CD4-positive, alpha-beta T cell treated with Interleukin-17A for 4 hours (primary cell): ENCODE measurements at places on chromosomes 2 and 18.

DNA sequence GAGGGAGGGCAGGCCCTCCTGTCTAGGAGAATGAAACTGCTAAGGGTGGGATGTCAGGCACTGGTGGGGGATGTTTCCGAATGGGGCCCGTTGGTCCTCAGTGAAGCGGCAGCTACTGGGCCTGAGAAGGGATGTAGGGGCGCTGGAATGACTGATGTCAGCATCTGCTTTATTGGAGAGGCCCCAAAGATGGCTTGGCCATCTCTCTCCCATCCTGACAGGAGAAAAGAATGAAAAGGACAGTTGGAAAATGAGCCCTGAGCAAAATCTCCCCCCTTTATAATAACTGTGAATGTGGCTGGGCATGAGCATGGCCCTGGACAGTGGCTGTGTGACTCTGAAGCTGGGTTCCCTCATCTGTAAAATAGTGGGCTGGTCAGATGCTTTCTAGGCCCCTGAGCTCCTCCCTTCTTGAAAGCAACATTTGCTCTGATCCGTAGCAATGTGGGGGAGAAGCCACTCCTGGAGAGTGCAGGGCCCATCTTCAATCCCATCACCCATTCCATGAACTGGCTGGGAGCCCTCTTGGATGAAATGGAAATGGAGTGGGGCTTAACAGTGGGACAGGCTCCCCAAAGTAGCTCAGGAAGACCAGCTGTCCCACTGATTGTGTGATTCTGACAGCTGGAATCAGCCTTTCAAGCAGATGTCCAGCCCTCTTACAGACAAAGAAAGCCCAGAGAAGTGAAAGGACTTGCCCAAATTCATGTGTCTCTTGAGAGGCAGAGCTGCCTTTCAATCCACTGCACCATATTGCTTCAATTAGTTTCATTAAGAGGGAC, 232.7 kb upstream of the SMAD2 start:
- no peak for DNase-seq

DNA sequence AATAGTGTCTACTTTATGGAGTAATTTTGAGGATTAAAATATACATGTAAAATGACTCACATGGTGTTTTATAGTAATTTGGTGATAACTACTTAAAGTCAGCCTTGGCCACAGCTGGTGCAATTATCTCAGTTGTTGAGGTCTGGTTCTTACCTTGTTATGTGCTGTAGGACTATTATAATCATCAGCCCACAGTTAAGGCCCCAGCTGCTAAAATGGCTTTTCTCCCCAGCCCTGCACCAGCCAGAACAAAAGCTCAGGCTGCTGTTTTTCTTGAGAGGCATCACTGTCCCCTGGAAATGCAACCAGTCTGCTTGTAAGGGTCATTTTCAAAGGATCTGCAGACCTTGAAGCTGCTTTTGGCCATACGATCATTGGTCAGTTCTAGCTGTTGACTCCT, 283.3 kb upstream of the THUMPD2 start:
- no peak for DNase-seq

DNA sequence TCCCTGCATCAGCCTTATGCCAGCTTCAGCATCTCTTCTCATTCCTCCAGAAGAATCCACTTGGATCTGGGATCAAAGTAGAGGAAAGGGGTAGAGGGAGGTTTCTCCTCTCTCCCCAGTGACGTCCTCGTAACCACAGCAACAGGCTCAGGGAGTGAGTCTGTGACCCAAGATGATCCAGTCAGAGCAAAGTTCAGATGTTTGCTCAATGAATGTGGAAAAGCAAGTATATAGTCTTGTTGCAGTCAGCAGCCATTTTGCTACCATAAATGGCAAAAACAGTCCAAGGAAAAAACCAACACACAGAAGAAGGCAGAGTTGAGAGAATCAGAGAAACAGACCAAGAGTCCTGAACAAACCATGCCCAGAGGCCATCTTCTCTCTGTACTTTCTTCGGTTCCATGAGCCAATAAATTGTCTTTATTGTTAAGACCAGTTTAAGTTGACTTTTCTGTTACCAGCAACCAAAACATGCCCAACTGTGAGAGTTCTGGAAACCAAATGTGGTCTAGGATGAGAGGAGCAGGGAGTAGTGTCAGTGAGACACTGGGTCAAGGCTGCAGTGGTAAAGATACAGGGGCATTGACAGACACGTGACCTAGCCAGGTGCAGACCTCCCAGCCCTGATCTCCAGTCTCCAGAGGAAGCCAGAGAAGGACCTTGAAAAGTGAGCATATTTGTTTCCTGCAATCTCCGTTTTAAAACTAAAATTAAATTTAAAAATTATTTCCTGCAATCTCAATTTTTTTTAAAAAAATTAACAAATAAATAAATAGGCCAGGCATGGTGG, 3.2 kb upstream of the CXCR1 start:
- DNase-seq = no peak

DNA sequence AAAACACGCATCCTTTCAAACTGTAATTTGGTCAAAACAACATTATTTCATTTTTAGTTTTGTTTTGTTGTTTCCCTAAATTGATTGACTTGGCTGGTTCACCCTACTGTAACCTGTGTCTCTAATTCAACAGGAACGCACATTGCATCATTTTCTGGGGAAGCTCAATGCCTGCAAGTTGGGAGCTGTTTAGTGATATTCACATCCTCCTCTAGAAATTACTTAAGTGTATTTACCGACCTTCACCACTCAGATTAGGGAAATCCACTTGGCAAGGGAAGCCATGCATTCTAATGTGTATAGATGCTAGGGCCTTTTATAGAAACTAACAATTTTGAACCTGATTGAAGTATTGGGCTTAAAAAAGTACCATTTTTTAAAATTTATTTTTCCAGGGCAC, 7.3 kb upstream of the TPO start:
- no peak for DNase-seq

DNA sequence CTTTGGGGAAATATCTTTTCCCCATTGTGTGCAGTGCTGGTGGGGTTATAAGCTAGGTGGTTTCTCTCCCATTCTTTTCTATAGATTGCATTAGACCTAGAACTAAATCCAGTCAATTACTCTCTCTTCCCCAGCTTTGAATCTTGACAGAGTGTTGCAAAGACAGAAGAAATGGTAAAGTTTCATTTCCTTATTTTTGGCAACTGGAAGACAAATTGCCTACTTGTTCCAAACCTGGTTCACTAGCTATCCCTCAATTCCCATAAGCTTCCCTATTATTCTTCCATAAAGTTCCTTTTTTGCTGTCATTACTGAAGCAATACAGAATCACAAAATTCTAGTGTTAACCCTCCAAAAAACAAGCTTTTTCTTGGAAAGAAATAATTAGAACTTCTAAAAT, 94.0 kb upstream of the ITGA4 start:
- DNase-seq = no peak

GRCh38 chr2:177289824-177290628, 25.5 kb upstream of the NFE2L2 start:
- peak; percentile 19 for DNase-seq

- no peak for DNase-seq
These were observed 318.9 kb upstream of the SYT4 start for GRCh38 chr18:43596105-43596712.

- peak; percentile 76 for DNase-seq
These were observed 533 bp downstream of the CXCR4 start for GRCh38 chr2:136117391-136117841.

DNA sequence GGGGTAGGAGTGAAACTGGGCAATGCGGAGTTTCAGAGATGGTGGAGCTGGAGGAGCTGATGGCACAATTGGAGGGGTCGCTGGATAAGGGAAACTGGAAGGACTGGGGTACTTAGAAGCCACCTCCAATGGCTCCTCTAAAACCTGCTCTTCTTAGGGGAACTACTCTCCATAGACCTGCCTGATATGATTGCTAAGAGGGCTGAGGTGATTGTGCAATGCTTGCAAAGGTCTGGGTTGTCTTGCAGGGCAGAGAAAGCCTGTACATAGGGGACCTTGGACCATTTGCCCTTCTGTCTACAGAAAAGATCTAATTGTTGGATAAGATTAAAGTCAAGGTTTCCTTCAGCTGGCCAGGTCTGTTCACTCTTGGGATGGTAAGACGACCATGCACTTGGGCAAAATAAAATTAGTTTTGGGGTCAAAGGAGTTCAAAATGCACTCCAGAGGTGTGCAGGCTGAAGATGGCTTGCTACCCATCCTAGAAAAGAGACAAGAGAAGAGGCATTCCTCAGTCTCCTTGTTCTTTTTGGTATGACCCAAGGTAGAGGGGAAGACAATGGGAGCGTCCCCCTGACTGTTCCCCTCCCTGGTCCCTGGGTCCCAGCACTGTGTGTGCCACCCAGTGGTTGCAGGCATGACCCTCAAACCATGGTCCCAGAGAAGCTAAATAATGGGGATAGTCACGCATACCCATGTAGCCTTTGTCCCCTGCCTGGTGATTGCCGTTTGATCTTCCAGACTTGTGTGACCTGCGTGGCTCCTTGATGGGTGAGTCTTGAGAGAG, 41.1 kb downstream of the STK17B start:
- no peak for DNase-seq

DNA sequence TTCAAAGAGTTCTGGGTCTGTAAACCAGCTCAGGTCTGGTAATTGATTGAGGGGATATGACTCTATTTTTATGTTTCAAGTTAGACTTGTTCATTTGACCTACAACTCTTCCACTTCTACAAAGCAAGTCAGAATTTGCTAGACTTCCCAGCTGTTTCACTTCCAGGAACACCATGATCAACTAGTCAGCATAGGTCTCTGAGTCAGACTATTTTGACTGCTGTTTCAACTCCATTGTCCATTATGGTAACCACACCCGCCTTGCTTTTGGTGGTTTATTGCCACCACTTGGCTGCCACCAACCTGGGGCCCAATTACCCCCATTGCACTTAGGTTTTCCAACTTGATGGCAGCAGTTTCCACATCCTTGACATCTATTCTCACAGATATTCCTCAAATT, 116.6 kb downstream of the LAMA3 start:
- no peak for DNase-seq
